Osteoblast (primary cell): ENCODE measurements at places on chromosomes 1 and 21.
A peak's percentile ranks its signal among the peaks of the same experiment; 100 is the strongest.

- no peak for DNase-seq
Observed at GRCh38 chr21:37207441-37208009, 59.6 kb downstream of the VPS26C start.

DNA sequence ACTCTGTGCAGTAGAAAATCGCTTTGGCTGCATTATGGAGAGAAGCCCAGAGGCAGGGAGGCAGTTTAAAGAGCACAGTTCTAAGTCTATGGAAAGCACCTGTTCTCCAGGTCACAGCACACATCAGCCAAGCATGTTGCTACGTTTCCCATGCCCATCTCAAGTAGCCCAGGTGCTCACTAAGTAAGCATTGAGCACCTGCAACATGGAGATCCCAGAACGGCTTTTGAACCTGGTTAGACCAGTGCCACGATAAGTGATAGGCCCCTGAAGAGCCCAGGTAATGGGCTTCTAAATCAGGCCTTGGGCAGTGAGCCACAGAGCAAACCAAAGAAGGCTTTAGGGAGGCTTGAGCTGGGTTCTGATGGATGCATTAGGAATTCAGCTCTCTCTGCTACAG lies 186.2 kb downstream of the C1orf94 start:
- DNase-seq, result no peak

DNA sequence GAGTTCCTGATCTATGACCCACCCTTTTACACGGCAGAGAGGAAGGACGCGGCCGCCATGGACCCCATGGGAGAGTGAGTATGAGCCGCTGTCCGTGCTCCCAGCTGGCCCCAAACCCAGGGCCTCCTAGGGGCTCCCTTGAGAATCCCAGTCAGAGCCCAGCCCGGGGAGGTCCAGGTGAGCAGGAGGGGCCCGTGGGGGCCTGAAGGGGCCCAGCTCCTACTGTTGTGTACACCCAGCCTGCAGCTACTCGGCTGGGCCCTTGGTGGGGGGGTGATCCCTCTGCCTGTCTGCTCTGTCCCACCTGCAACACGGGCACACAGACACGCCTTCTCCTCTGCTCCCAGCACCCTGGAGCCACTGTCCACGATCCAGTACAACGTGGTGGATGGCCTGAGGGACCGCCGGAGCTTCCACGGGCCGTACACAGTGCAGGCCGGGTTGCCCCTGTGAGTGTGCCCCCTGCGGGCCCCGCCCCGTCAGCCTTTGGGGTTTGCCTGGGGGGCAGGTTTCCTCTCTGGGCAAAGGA lies 28.6 kb upstream of the LRRC3 start:
- DNase-seq, result peak; percentile 62

DNA sequence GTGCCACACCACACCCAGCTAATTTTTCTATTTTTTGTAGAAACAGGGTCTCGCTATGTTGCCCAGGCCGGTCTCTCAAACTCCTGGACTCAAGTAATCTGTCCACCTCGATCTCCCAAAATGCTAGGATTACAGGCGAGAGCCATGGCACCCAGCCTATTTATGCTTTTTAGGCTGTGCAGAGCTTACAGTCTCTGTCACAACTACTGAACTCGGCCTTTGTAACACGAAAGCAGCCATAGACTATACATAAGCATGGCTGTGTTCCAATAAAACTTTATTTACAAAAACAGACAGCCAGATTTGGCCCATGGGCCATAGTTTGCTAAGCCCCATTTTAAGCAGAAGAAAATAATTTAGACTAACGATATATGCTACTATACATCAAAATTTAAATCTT lies 54.4 kb downstream of the NID1 start:
- no peak for DNase-seq

- DNase-seq, result peak; percentile 67
Observed at GRCh38 chr1:183783767-183784637, 20.9 kb upstream of the RGL1 start.

DNA sequence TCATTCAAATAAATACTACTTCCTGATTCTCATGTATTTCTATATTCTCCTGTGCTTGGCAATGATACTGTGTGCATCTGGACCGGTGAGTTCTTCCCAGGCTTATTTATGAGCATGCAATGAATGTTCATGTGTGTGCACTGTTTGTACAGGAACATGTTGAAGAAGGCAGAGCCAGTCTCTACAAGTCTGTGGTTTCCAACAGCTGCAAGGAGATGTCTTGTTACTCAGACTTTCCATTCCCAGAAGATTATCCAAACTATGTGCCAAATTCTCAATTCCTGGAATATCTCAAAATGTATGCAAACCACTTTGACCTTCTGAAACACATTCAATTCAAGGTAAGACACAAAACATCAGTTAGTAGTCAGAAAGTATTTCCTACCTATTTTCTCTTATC lies 19.1 kb downstream of the FMO1 start:
- DNase-seq, result no peak

DNA sequence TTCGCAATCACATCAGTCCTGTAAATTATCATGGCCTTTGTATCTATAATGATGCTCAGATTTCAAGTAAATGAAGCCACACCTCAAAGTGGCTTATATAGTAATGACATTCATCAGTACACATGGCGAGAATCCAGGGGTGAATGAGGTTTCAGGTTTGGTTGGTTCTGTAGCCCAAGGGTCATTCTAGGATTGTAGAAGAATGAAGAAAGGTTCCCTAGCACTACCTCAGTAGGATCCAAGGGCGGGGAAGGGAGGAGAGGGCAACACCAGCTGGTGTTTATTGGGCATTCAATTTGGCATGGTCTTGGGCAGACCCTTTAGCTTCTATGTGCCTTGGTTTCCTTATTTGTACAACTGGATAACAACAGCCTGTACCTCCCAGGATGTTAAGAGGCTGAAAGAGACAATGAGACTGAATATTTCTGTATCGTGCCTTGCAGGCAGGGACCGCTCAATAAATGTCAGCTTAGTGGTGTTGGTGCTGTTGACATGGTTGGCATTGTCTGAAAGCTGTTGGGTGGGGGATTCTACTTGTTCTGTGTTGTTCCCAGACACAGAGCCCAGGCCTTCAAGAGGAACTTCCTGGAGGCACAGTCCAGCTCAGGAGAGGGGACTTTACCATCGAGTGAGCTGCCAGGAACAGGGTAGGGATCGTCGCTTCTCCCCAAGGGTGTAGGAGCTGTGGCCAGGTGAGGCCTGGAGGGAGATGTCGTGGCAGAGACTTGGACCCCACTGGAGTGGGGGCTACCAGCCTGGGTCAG lies 388.2 kb downstream of the PTPRU start:
- DNase-seq, result no peak

DNA sequence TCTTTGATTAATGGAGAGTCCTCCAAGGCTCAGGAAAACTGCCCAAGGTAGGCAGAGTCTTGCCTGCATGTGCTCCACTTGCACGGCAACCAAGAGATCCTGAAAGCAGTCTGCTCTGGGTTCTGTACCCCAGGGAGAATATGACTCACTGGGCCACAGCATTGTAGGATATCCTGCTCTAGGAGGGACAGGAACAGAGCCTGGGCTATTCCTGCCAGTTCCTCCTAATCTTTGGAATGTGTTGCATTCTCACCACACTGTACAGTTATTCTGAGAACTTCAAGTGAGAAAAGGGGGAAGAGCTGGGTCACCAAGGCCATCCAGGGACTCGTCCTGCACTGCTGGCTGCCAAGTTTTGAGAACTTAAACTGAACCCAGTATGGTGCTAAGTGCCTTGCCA lies 278.5 kb downstream of the MATN1 start:
- no peak for DNase-seq

GRCh38 chr1:179743679-179744400 lies 749 bp downstream of the FAM163A start:
- no peak for DNase-seq

- no peak for DNase-seq
Observed at GRCh38 chr21:15061279-15061678, 3.5 kb downstream of the NRIP1 start.

- DNase-seq, result peak; percentile 73
Observed at GRCh38 chr1:11648732-11649158, 5.5 kb downstream of the FBXO2 start.

DNA sequence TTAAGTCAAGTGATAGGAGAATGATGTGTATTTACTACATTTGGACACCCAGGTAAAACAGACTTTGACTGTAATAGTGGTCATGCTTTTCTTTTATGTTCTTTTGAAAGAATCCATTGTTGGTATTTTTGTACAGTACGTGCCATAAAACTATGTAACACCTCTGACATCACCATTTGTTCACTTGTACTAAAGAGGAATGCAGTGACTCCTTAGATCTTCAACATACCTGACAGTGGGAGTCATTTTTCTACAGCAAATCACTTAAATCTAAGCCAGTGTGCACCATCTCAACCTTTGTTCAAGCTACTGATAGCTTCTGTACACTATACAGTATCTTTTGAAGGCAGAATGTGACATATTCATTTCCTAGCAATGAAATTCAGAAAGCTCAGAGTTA lies 6.3 kb upstream of the PLD5 start:
- peak; percentile 70 for DNase-seq

DNA sequence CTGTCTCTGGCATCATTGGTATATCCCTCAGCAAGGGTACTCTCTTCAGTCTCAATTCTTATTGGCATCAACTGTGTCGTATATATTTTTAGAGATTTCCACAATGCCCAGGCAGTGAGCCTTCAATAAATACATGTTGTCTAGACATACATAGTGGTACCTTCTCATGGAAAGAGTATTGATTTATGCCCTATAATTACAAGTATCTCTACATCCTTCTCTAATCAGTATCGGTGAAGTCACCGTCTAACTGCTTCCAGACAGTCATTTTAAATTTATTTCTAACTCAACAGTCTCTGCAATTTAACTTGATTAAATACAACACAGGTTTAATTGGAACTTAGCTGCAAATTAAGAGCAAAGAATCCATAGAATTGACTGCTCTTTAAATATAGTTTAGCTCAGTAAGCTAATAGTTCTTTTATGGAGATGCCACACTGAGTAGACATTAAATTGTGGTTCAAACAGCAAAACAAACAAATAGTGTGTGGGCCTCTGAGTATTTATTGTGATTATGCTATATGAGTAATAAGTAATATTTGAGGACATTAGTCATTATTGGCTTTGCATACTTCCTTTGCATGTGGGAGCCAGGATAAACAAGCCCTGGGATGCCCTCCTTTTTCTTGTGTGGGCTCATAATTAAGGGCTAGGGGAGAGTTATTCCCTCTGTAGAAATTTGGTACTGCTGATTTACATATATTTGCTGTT lies 126.9 kb upstream of the DUSP10 start:
- DNase-seq, result peak; percentile 72

- DNase-seq, result peak; percentile 58
Observed at GRCh38 chr1:56404561-56405030, 174.8 kb downstream of the PLPP3 start.

- no peak for DNase-seq
Observed at GRCh38 chr1:63024132-63024531, 240.2 kb downstream of the ATG4C start.

DNA sequence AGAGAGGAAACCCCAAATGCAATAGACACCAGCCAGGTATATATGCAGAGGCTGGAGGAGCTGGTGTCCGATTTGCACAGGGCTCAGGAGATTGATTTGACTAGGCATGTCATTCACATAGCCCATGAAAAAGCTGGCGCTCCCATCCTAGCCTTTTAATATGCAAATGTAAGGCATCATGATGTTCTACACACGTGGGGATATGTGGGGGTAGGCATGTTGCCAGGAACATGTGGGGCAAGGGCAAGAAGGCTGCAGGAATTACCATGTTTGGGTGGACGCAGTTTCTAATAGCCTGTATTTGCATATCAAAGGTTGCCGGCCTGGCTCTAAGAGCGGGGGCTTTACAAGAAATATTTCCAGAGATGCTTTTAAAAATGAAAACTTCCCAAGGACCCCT lies 11.7 kb upstream of the SH3GLB1 start:
- no peak for DNase-seq
